Stimulated activated CD4-positive, alpha-beta T cell treated with anti-CD3 and anti-CD28 coated beads, Interleukin-4, amount 100 ng/mL, for 4 hours (primary cell): ENCODE measurements at places on chromosomes 2 and 18.

DNA sequence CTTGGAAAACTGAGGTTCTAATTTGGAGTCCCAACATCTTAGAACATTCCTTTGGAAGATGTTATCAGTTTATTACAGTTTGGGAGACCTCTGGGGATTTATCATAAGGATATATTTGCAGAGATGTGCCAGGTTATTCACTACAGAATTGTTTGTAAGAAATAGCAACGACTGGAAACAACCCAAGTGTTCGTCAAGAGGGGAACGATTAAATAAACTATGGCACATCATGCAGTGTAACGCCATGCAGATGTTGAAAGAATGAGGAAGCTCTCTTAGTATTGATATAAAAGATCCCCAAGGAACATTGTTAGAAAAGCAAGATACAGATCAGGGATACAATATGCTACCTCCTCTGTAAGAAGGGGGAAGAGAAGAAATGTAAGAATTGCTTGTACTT lies 210.6 kb downstream of the TMEM247 start:
- no peak for DNase-seq

DNA sequence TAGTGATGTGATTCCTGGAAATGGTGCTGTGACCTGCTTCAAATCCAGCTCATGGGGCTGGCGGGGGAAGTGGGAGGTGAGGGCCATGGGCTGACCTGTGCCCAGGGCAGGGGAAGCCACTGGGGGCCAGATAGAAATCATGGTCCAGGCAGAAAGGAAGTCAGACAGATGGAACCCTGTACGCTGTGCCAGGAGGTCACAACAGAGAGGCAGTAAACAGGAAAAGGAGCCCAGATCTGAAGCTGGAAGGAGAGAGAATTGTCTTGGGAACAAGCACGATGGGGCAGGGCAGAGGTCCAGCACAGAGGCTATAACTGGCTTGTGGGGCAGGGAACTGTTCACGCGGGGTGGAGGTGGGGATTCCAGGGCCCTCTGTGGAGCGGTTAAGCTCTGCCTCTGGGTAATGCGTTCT lies 76.0 kb downstream of the RNF144A start:
- DNase-seq = no peak

GRCh38 chr2:230930928-230931555 lies 6.0 kb upstream of the GPR55 start:
- no peak for DNase-seq

GRCh38 chr2:224343226-224343625 lies 58.7 kb downstream of the FAM124B start:
- no peak for DNase-seq

DNA sequence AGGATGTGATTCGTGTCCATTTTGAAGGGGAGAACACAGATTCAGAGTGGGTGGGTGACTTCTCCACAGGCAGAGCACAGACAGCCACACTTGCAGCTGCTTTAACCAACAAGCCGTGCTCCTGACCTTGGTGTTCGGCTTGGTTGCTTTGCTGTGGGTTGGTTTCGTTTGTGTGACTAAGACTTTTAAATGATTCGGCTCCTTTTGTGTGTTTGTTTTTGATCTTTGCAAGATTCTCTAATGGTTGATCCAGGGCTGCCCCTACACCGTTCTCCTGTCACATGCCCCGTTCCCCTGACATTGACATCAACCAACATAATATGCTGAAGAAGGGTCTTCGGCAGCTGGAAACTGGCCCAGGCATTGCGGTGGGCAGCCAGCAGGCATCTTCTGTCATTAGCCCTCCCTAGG lies 95.9 kb upstream of the MBOAT2 start:
- peak; percentile 7 for DNase-seq

DNA sequence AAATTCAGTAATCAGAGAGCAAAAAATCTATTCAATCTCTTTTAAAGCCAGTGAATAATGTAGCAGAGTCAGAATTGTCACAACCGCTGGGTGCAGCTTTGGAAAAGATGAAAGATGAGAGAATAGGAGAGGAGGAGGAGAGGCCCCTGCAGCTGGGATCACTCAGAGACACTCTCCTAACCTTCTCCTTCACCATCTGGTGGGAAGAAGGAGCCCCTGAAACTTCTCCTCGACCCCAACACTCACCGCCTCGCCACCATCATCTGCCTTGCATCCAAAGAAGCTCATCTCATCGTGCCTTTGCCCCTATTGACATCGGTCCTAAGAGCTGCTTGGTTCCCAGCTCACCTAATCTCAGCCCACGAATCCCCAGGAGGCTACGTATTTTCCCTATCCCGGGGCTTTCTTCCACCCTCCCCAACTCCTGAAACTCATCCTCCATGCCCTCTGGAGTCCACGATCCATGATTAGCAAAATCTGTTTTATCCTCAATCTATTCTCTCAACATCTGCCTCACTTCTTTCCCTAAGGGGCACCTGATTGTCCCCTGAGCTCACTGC lies 58.5 kb downstream of the PKDCC start:
- no peak for DNase-seq

DNA sequence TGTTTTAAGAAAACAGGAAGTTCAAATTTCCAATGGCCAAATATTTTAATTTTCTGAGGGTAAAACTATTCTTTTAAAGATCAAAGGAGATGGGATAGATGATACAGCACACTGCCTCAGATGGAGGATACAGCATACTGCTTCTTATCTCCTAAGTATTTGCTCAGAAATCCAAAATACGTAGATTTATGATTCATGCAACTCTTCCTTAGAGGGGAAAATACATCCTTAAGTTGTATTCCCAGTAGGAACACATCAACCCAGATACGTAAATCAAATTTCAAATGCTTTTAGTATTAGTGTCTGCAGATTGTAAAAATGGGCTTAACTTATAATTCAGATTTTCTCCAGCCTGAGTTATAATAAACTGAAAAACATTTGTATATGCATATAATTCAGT lies 235.2 kb downstream of the ZNF385B start:
- DNase-seq = no peak

DNA sequence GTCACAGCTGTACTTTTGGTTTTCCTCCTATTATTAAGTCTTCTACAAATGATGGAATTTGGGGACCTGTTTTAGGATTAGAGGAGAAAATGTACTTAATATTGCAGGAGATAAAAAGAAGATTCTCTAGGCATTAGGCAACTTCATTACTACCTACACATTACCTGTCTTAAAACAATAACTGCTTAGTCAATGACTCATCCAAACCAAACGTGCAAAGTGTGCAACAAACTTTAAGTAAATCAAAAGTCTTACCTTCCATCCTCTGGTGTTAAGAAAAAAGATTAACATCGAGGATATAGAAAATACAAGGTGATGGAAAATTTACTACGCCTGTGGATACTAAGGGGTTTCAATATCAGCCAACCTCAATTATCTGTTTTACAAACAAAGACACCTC lies 285.3 kb upstream of the KYNU start:
- no peak for DNase-seq
